Thoracic aorta (tissue), 2 donors: ENCODE measurements at places on chromosomes 5 and 9.
A peak's percentile ranks its signal among the peaks of the same experiment; 100 is the strongest.

GRCh38 chr9:111068771-111069170 lies 30.5 kb upstream of the LPAR1 start:
- DNase-seq = no peak

DNA sequence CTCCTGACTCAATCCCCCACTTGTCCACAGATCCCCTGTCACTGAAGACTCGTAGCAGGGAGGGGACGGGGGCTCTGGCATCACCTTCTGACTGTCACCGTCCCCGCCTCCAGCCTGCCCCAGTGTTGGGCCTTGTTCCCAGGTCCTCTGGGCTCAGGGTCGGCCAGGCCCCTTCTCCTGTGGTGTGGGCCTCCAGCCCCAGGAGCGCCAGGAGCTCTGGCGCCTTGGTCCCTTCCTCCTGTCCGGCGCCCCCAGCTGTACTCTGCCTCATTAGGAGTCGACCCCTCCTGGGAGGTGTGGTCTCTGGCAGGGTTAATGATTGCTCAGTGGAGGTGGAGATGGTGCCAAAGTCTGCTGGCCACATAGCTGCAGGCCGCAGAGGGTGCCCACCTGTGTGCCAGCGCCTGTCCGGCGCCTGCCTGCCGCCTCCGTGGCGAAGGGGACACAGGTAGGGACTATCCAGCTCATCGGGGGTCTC lies at the start of gene CDHR2:
CDHR2 (plus strand) TSS at position 376 of the 478 bp plus-strand sequence. CDS start 16,011 bp downstream, outside the sequence.
- DNase-seq = no peak

DNA sequence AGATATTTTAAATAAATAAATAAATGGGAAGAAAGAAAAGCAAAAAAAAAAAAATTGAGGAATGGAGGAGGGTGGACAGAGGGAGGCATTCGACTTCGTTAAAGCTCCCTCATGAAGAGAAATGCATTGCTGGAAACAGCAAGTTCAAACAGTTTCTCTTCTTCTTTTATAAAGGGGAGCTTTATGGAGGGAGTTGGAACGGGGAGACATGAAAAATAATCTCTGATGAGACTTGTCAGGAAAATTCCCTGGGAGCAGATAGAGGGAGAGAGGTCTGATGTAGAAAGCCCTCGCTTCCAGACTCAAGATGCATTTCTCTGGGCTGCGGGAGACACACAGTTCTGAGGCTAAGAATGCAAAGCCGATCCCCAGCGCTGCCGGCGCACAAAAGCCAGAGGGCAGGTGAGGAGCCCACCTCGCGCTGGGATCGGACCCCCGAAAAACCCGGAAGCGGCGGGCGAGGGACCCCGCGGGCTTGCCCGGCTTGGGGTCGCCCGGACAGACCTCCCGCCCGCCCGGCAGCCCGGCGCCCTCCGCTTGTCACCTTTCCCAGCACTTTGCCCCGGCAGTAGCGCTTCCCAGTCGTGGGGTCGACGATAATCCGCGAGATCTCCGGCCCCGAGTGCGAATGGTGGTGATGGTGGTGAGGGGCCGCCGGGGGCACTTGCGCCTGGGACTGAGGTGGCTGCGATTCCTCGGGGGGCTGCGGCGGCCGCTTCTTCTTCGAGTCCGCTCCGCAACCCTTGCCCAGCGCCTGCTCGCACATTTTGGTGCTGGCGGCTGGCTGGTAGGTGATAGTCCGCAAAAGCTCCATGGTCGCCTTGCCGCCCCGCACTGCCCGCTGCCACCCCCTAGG lies 512 bp downstream of the PLK2 start:
- DNase-seq = peak; percentile 4

GRCh38 chr9:126056312-126057021 lies 270.2 kb upstream of the MVB12B start:
- DNase-seq = no peak

GRCh38 chr9:88990729-88991065 lies 571 bp upstream of the S1PR3 start:
- DNase-seq = no peak

DNA sequence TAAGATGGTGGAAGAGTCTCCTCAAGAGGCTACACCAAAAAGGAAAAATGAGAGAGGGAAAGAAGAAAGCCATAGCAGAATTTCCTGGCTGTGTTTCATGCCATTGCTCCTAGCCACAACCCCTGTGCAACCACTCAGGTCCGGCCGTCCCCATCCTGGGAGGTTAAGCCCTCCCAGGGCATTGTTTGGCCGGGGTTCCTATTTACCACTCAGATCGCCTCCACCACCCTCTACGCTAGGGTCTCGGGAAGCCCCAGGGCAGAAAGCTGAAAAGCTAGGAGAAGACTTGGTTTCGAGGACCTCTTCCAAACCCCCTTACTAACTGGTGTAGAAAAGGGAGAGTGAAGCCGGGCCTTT lies 715 bp downstream of the RC3H2 start:
- DNase-seq = no peak
